NCI-H526 (cell line): ENCODE measurements at places on chromosomes 11 and 22.

- DNase-seq = no peak
Observed at GRCh38 chr11:111966678-111967077, 29.5 kb downstream of the DIXDC1 start.

GRCh38 chr22:48605856-48606481 lies 1221.7 kb downstream of the BRD1 start:
- peak; percentile 23 for DNase-seq

DNA sequence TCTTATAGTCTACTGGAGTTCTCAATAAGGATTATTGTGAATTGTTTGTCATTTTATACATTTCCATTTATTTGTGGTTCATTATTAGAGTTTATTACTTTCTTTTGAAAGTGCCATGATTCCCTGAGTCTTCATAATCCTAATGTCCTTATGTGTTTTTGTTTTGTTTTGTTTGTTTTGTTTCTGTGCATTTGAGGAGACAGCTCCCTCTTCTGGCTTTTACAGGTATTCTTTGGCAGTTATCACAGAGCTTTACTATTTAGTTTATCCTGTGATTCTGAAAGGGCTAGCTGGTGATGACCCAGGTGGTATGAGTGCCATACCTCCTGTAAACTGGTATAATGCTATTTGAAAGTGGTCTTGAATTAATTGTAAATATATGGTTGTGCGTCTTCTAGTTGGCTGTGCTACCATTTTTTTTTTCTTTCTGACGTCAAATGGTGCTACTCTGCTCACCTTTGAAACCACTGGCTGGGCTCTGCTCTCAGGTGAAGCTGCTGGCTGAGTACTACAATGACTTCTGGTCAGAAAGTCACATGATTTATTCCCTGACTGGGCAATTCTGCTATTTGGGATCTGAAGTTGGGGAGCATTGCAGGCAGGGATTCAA lies 751.2 kb downstream of the JRKL start:
- DNase-seq = peak; percentile 74

DNA sequence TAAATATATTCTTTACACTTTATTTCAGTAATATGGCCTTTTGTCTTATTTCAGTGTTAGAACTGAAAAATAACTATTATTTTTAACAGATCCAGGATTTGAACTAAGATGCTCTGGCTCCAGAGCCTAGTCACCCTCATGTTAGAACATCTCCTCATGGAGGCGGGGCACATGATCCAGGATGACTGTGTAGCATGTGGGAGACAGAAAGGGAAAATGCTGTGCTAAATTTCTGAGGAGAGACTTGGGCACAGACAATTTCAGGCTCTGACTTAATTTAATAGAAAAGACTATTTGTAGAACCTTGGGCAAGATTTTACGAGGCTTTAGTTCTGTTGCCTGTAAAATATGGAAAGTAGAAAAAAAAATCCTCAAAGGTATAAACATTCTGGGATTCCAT lies 24.1 kb downstream of the CTSC start:
- no peak for DNase-seq

- DNase-seq = no peak
Observed at GRCh38 chr22:50104141-50104544, 14.3 kb downstream of the MOV10L1 start.

- DNase-seq = no peak
Observed at GRCh38 chr22:17283423-17283822, 64.2 kb upstream of the ADA2 start.

DNA sequence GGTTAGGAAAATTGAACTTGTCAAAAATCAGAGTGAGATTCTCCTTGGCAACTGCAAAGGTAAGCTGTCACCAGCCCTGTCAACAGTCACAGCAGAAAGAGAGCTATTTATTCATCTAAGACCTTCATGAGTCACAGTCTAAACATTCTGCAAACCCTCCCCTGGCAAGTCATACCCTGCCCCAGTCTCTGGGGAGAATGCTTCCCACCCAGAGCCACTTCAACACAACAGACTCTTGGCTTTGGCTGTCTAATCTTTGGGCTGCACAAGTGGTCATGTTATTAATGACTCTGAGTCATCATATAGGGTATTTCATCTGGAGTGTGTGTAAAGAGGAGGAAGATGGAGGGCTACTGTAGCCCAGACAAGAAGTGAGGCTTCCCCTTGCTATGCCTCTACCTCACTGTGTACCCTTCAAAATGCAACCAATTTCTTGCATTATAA lies 153.4 kb downstream of the CCDC34 start:
- no peak for DNase-seq

- no peak for DNase-seq
Observed at GRCh38 chr11:67632175-67632981, 2.6 kb upstream of the NUDT8 start.

GRCh38 chr22:40237788-40238424 lies 60.2 kb downstream of the TNRC6B start:
- no peak for DNase-seq

DNA sequence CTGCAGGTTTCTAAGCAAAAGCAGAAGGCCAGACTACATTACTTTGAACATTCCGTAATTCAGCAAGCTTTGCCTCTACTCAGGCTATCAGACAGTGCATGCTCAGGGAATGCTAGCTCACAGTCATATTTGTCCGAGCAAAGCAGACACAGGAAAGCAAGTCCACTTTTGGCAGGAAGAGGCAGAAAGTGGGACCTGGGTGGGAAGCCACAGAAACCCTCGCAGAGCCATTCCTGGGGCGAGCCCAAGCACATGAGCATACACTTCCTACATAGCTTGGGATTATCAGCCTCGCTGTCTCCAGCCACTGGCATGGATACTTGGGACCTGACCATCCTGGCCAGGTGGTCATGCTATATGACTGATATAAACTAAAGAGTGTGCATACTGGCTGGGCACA lies 113.3 kb downstream of the TRIM29 start:
- no peak for DNase-seq

DNA sequence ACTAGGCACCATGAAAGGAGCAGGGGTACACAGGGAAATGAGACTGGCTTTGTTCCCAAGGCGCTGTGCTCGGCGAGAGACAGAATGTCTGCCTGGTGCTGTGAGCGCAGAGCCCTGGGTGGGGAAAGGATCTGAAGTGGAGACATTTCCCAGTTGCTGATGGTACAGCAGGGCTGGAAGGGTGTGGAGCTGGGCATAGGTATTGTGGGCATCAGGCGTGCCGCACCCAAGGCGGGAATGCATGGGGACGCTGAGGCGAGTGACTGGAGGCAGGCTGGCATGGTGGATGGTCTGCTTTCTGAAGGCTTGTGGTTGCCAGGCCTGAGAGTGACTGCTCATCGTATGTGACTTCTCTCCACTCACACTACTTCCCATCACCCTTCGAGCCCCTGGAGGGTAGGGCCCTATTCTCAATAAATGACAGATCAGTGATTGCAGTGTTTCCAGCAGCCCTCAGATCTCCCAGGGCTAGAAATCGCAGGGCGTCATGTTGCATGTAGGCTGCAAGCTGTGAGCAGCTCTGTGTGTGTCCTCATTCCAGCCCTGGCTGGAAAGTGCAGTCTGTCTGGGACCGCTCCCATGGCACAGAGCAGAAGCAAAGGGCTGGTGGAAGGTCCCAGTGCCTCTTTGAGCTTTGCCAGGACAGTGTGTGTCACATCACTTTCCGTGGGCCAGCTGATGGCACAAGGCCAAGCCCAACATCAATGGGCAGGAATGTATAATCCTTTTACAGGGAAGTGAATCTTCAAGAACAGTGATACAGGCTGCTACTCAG lies 67.7 kb downstream of the TBC1D22A start:
- no peak for DNase-seq

GRCh38 chr11:71183878-71184277 lies 68.5 kb downstream of the SHANK2 start:
- DNase-seq = no peak

- no peak for DNase-seq
Observed at GRCh38 chr22:32764330-32765131, 37.0 kb upstream of the TIMP3 start.
